ENCODE measurements at places on chromosomes 2 and 18. TPM values are rescaled to one million over a fixed set of nuclear protein-coding genes. Genes with fewer than 3 reads are reported as not detected.

DNA sequence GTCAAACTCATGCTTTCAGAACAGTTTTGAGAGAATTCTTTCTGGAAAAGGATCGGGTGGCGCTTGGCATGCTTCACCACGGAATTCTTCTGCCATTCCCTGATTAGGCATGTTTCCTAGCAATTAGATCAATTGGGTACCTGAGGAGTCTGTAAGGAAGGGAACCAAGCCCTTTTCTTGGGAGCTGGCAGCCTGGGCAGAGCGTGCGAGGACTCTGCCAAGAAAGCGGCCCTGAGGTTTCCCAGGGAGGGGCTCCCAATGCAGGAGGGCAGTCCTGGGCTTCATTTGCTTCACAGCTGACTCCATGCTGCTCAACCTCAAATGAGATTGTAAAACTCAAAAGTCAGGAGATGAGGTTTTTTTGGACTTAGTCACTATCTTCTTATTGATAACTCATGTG lies 60.3 kb downstream of the MYCN start:
- no peak for DNase-seq

DNA sequence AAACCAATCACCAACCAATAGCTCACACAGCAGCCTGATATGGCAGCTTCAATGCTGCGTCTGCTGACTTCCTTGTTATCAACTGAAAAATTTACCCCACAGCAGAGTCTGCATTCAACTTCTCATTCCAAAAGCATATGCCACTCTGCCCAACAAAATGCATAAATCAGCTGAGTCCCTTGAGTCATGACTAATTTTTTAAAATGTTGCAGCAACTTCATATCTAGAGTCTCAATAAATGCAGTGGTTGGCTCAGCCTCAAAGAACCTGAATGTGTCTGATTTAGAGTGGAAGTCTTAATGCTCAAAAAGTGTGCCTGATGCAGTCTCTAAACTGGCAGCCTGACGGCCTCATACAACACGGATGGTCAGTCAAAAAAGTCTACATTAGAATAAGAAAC lies 46.5 kb downstream of the FARSB start:
- no peak for DNase-seq

GRCh38 chr2:202542142-202542541 lies 92.6 kb upstream of the FAM117B start:
- DNase-seq, result no peak

GRCh38 chr2:101307503-101307902 lies 998 bp downstream of the RNF149 start:
- DNase-seq, result peak; percentile 36

DNA sequence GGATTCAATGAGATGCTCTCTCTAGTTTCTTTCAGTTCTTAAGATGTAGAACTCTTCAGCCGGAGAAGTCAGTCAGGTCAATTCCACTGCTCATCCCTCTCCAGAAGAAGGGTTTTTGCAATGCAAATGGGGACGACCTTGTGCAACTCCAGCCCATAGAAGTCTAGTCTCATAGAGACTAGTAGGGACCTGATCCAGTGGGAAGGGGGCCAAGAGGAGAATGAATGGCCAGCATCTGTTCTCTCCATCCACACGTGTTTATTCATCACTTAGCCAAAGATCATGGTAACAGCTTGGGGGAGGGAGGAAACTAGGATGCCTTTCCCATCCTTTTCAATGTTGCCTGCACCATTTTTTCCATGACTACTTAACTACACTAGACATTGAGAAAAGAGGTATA lies 120.2 kb downstream of the LAMA3 start:
- no peak for DNase-seq

- no peak for DNase-seq
Measured at GRCh38 chr18:49901862-49902340, 88.6 kb upstream of the ACAA2 start.

Gene MCM6
- total RNA-seq, result 48.1 TPM

DNA sequence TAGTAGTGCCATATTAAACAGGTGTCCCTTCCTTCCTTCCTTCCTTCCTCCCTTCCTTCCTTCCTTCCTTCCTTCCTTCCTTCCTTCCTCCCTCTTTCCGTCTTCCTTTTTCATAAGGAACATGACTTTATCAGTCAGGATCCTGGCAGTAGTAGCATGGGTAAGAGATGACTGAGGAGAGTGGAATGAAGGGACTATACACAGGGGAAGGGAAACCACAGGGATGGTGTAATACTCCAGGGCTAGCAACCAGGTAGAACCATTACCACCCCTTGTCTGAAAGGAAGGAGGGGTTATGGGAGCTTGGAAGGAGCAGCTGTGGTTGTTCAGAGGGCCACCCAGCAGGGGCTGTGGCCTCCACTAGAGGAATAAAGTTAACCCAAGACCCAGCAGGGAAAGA lies 23.2 kb upstream of the KDM3A start:
- no peak for DNase-seq

Gene SLC23A3
- total RNA-seq, result 5.2 TPM

DNA sequence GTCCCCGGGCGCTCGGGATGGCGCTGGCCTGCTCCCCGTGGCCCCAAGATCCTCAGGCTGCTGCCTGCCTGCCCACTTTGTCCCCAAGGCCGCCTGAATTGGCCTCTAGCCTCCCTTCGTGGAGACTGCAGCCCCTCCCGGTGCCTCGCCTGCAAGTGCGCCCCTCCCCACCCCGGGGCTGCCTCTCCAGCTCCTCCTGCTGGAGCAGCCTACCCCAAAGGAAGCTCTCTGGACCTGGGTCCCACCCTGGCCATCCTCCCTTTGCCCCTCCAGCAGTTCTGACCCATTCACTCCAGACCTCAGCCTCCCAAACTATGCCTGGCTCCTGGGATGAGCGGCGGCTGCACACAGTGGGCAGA lies 6.2 kb downstream of the ESPNL start:
- no peak for DNase-seq

- no peak for DNase-seq
Measured at GRCh38 chr2:42113452-42113851, 55.7 kb upstream of the EML4 start.
